ENCODE measurements at places on chromosomes 7 and 10. TPM values are rescaled to one million over a fixed set of nuclear protein-coding genes. Genes with fewer than 3 reads are reported as not detected.

RELN gene
- 899 TPM for total RNA-seq

LRRC61 gene
- total RNA-seq, result 3.1 TPM

ARHGAP21 gene
- 45.0 TPM for total RNA-seq

OR2AE1 gene
- total RNA-seq, result under 0.01 TPM

CDK6 gene
- total RNA-seq, result 81.1 TPM

MBL2 gene
- total RNA-seq, result not detected

ACTL6B gene
- not detected for total RNA-seq

PTPRN2 gene
- total RNA-seq, result 1.9 TPM

PLPP4 gene
- 0.16 TPM for total RNA-seq

MEIG1 gene
- total RNA-seq, result not detected

PROSER2 gene
- 3.9 TPM for total RNA-seq

TRIM74 gene
- not detected for total RNA-seq

IFIT1B gene
- total RNA-seq, result not detected

ZDHHC16 gene
- total RNA-seq, result 36.0 TPM
